Activated CD4-positive, alpha-beta T cell treated with anti-CD3 and anti-CD28 coated beads, Interleukin-2, amount 10 ng/mL, durations not matched to agents 24 days and 14 days (primary cell): ENCODE measurements at places on chromosomes 4 and X.

- no peaks in the 10 kb centered on the region for H3K4me1 ChIP-seq
- H3K27me3 ChIP-seq = no peaks in the 10 kb centered on the region
- H3K4me3 ChIP-seq = no peak overlapping the region
- DNase-seq = no peak
Measured at GRCh38 chr4:93384887-93385286, 443.7 kb upstream of the ATOH1 start.

DNA sequence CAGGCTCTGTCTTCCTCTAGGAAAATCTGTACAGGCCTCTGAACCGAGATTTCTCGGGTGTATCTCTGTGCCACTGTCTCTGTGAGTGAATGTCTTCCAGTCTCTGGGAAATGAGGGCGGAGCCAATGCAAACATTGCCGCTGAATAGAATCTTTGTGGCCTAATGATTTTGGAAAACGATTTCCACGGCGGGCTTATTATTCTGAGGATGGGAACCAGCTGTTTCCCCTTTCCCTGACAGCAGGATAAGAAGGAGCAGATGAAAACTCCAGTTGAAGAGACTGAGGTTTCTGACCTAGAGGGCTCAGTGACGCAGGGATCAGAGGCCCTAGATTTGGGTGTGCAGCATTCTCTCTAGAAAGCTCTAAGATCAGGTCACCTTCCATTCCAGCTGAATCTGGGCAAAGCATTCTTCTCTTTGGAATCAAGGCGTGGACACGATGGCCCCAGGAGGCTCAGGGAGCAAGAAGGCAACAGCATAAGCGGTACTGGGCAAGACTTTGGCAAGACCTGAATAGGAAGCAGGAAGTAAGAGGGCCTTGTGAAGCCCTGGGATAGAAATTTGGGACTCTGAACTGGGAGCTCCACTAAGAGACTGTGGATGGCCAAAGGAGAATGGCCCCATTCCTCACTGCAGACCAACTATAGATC is 47.3 kb downstream of the PJA1 start:
- H3K27ac ChIP-seq = no peak overlapping the region
- H3K4me1 ChIP-seq = no peaks in the 10 kb centered on the region
- no peaks in the 10 kb centered on the region for H3K36me3 ChIP-seq
- H3K4me3 ChIP-seq = no peak overlapping the region
- no peak for DNase-seq

- H3K36me3 ChIP-seq = no peaks in the 10 kb centered on the region
- H3K27me3 ChIP-seq = peaks cover 7% of the 10 kb centered on the region
- H3K27ac ChIP-seq = no peak overlapping the region
Measured at GRCh38 chr4:40379248-40379647, 44.1 kb downstream of the CHRNA9 start.

DNA sequence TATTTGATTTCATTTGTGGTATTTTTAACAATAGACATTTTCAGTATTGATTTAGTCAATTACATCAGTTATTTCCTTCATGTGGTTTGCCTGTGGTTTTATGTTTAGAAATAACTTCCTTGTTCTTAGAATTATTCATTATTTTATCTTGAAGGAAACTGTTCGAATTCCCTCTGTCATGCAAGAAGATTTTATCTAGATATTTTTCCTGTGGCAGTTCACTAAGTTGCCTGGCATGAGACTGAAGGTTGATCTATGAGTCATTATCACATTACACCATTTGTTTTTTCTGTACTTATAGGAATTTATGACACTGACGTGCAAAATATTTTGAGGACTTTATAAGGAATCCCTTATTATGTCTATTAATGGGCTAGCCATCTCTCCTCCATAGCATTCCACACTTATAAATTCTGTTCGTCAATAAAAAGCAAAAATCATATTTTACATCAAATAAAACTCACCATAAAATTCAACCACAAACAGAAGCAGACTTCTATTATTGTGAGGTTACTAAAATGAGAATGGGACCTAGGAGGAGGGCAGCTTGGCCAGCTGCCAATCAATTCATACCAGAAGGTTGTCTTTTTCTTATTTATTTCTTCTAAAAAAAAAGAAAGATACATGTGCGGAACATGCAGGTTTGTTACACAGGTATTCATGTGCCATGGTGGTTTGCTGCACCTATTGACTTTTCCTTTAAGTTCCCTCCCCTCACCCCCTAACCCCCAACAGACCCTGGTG is 179.0 kb downstream of the KCNIP4 start:
- H3K27me3 ChIP-seq = peaks cover 6% of the 10 kb centered on the region
- H3K36me3 ChIP-seq = no peaks in the 10 kb centered on the region
- DNase-seq = no peak
